ENCODE measurements at places on chromosomes 3 and 15. TPM values are rescaled to one million over a fixed set of nuclear protein-coding genes. Genes with fewer than 3 reads are reported as not detected.

TMEM212 gene
- total RNA-seq = not detected

DNA sequence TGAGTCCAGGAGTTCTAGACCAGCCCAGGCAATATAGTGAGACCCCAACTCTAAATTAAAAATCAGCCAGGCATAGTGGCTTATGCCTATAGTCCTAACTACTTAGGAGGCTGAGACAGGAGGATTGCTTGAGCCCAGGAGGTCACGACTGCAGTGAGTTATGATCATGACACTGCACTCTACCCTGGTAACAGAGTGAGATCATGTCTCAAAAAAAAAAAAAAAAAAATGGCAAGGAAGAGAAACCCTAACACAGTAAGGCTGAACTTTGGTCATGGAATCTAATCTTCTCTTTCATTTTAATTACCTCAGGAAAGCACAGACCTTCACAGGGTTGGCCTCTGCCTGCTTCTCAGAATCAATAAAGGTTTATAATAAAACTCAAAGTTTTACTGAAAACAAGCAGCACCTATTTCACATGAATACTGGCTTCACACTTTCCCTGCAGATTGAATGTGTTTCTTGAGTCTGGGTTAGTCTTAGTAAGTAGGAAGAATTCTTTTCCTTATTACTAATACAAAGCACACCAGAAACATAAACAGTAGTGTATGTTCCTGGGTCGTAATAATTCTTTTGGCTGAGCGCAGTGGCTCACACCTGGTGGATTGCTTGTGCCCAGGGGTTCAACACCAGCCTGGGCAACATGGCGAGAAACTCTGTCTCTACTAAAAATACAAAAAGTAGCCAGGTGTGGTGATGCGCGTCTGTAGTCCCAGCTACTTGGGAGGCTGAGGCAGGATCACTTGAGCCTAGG, 11.6 kb upstream of the NR2C2 start:
- H3K36me3 ChIP-seq = no peaks in the 10 kb centered on the region
- no peak overlapping the region for H3K27ac ChIP-seq
- DNase-seq = no peak
- H3K27me3 ChIP-seq = no peaks in the 10 kb centered on the region
- peaks cover 1% of the 10 kb centered on the region for H3K4me1 ChIP-seq
- no peak overlapping the region for H3K4me3 ChIP-seq

DNA sequence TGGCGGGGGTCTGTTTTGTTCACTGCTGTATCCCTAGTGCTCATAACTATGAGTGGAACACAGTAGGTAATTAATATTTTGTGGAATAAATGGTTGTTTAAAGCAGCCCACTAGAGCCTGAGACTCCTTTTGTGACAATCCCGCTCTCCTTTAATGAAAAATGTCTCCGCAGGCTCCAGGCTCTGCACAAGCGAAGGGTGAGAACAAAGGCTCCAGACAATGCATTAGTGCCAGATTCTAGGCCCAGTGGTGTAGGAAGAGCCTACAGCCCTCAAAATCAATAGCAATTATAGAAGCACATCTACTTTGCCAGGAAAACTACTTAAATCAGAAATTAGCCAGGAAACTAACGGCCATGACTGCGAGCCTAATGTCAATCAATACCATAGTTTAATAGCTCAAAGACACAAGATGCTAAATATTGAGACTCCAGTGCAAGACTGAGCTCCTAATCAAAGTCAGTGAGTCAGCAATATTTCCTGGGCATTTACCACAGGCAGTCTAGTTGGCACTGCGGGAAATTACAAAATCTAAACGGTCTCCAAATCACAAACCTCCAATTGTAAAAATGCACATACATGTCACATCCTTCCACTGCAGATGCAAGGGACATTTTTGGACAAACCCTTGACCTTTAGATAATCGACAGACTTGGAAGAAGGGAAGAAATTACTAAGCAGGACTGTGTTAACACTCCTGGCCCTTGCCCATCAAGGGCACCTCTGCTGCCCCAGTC, 2.3 kb downstream of the ANXA2 start:
- H3K4me1 ChIP-seq = peaks cover 20% of the 10 kb centered on the region
- no peaks in the 10 kb centered on the region for H3K36me3 ChIP-seq
- no peak overlapping the region for H3K4me3 ChIP-seq
- H3K27ac ChIP-seq = peak overlapping the region; percentile 17
- DNase-seq = no peak
- H3K27me3 ChIP-seq = no peaks in the 10 kb centered on the region

DNA sequence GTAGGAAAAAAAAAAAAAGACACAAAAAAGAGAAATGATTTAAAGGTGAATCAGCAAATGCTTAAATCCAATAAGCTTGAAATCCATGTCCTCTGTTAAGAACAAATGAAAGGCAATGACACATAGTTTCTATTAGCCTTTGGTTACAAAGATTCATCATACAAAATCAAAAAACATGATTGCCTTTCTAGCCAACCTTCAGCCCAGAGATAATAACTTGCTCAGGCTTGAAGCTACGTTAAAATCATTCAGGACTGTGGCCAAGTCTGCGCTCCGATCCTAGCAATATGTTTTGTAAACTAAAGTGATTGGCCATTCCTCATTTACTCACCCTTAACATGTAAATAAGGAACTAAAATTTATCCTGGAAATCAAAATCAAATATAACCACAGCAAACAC, 556.7 kb downstream of the FGF12 start:
- no peaks in the 10 kb centered on the region for H3K36me3 ChIP-seq
- H3K27me3 ChIP-seq = no peaks in the 10 kb centered on the region
- no peak overlapping the region for H3K27ac ChIP-seq
- H3K4me3 ChIP-seq = no peak overlapping the region
- no peak for DNase-seq
- peaks cover 3% of the 10 kb centered on the region for H3K4me1 ChIP-seq

BNC1 gene
- 0.23 TPM for total RNA-seq

GRCh38 chr3:190094160-190094718, 26.5 kb downstream of the P3H2 start:
- peak; percentile 37 for DNase-seq
- no peak overlapping the region for H3K4me3 ChIP-seq
- no peaks in the 10 kb centered on the region for H3K36me3 ChIP-seq
- H3K4me1 ChIP-seq = peaks cover 15% of the 10 kb centered on the region
- no peak overlapping the region for H3K27ac ChIP-seq

IL5RA gene
- 1.4 TPM for total RNA-seq

DNA sequence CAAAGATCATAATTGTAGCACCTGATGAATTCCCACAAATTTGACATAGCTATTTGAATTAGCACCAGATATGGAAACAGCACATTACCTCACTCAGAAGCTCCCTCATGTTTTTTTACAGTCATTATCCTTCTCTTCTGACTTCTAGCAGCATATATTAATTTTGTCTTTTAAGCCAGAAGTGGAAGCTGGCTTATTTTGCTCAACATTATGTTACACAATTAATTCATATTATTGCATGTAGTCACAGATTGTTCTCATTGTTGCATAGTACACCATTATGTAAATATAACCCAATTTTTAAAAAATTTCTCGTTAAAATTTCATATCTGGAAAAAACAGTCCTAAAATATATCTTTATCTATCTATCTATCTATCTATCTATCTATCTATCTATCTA, 762.3 kb downstream of the TUSC7 start:
- no peaks in the 10 kb centered on the region for H3K27me3 ChIP-seq
- no peaks in the 10 kb centered on the region for H3K36me3 ChIP-seq
- H3K4me3 ChIP-seq = no peak overlapping the region
- no peak overlapping the region for H3K27ac ChIP-seq
- H3K4me1 ChIP-seq = no peaks in the 10 kb centered on the region

DNA sequence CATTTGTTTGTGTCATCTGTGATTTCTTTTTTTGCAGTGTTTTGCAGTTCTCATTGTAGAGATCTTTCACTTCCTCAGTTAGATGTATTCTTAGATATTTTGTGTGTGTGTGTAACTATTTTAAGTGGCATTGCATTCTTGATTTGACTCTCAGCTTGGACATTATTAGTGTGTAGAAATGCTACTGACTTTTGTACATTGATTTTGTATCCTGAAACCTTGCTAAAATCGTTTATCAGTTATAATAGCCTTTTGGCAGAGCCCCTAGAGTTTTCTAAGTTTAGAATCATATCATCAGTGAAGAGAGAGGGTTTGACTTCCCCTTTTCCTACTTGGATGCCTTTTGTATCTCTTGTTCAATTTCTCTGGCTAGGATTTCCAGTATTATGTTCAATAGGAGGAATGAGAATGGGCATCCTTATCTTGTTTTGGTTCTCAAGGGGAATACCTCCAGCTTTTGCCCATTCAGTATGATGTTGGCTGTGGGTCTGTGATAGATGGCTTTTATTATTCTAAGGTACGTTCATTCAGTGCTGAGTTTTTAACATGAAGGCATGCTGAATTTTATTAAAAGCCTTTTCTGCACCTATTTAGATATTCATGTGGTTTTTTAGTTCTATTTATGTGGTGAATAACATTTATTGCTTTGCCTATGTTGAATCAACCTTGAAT, 211.7 kb downstream of the MBNL1 start:
- no peaks in the 10 kb centered on the region for H3K4me1 ChIP-seq
- H3K27me3 ChIP-seq = no peaks in the 10 kb centered on the region
- H3K36me3 ChIP-seq = no peaks in the 10 kb centered on the region
- no peak overlapping the region for H3K4me3 ChIP-seq
- no peak for DNase-seq

DNA sequence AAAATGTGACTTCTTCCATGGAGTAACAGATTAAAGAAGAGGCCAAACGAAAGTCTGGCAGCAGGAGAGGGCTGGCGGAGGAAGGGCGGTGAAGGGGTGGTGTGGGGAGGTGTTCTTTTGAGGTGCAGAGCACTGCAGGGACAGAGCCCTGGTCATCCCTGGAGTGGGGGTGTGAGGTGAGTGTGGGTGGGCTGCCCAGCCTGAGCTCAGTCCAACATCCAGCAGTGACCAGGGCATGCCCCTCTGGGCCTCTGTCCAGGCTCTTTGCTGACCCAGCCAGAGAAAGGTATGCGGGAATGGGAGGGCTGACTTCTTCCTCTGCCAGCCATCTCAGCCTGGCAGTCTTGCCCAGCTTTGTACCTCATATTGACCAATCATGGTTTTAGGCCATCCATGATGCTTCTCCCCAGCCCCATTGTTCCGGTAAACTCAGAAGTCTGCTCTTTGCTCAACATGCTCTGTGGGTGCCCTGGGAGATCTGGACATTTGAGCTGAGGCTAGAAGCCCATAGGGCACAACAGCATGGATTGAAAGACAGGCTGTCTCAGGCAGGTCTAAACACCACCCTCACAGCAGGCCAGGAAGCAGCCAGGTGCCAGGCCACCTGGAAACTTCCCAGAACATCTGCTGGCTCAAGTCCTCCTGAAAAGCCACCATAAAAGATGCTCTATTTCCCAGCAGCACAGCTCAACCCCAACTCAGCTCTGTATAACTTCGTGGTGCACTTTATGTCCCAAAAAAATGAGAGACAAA, 25.9 kb upstream of the CXCR6 start:
- no peak for DNase-seq
- no peaks in the 10 kb centered on the region for H3K4me1 ChIP-seq
- H3K27ac ChIP-seq = no peak overlapping the region
- no peaks in the 10 kb centered on the region for H3K36me3 ChIP-seq

GRCh38 chr15:49918121-49918520, 200.9 kb downstream of the ATP8B4 start:
- H3K36me3 ChIP-seq = no peaks in the 10 kb centered on the region
- no peaks in the 10 kb centered on the region for H3K27me3 ChIP-seq
- H3K4me3 ChIP-seq = no peak overlapping the region

FGF12 gene
- 2.6 TPM for total RNA-seq

GRCh38 chr3:31165399-31165860, 271.0 kb upstream of the GADL1 start:
- no peaks in the 10 kb centered on the region for H3K36me3 ChIP-seq
- peaks cover 5% of the 10 kb centered on the region for H3K4me1 ChIP-seq
- no peaks in the 10 kb centered on the region for H3K27me3 ChIP-seq
- no peak overlapping the region for H3K4me3 ChIP-seq
- DNase-seq = no peak
- no peak overlapping the region for H3K27ac ChIP-seq

DNA sequence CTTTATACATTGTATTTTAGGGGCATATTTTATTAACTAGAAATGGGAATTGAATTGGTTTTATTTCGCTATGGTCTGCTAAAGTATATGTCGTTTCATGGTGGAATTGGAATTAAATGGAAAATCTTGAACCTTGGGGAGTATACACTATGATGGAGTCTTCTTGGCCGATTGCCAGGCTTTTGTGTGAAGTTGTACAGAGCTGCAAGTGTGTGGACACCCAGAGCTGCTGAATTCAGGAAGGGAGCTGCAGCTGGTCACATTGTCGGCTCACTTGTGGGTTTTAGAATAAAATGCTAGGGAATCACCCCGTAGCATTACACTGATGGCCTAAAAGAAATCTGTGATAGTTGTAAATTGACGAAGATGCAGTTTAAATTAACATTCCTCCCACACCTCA, 35.1 kb downstream of the USP3 start:
- no peaks in the 10 kb centered on the region for H3K36me3 ChIP-seq
- H3K27me3 ChIP-seq = no peaks in the 10 kb centered on the region

- no peak for DNase-seq
- no peaks in the 10 kb centered on the region for H3K4me1 ChIP-seq
- H3K27me3 ChIP-seq = no peaks in the 10 kb centered on the region
- no peak overlapping the region for H3K4me3 ChIP-seq
- no peak overlapping the region for H3K27ac ChIP-seq
Measured at GRCh38 chr3:156770699-156771414, 55.3 kb upstream of the LEKR1 start.

- peak; percentile 37 for DNase-seq
- no peak overlapping the region for H3K4me3 ChIP-seq
- H3K27ac ChIP-seq = peak overlapping the region; percentile 85
- H3K27me3 ChIP-seq = no peaks in the 10 kb centered on the region
Measured at GRCh38 chr3:4580346-4581123, 87.4 kb downstream of the ITPR1 start.

MUC20 gene
- 9.5 TPM for total RNA-seq

DNA sequence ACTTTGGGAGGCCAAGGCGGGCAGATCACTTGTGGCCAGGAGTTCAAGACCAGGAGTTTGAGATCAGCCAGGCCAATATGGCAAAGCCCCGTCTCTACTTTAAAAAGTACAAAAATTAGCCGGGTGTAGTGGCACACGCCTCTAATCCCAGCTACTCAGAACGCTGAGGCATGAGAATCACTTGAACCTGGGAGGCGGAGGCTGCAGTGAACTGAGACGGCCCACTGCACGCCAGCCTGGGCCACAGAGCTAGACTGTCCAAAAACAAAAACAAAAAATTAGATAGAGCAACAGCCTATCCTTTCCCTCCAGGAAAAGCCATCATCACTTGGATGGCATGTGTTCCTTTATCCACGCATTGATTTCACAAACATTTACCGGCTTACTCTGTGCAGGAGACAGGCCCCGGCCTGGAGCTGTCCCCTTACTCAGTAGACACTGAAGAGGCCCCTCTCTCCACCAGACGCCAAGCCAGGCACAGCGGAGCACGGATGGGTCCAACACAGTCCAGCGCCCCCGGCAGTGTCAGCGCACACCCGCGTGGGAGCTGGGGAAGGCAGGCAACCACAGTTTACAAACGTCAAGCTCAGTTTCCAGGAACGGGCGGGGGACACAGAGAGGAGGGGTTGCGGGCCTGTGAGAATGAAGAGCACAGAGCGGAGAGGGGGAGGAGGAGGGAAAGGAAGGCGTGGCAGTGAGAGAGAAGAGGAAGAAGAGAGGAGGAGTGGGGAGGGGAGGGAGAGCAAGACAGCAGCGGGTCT, 3.1 kb downstream of the GP5 start:
- H3K27ac ChIP-seq = no peak overlapping the region
- H3K27me3 ChIP-seq = no peaks in the 10 kb centered on the region
- no peak overlapping the region for H3K4me3 ChIP-seq

Data from ovary (tissue), 10 donors.